ENCODE measurements at places on chromosomes 12 and 14. TPM values are rescaled to one million over a fixed set of nuclear protein-coding genes. Genes with fewer than 3 reads are reported as not detected.

GRCh38 chr12:28930704-28931103, 218.4 kb upstream of the FAR2 start:
- H3K27ac ChIP-seq, result no peak overlapping the region
- no peak for DNase-seq
- H3K36me3 ChIP-seq, result no peaks in the 10 kb centered on the region

- H3K36me3 ChIP-seq, result no peaks in the 10 kb centered on the region
- DNase-seq, result no peak
- H3K4me3 ChIP-seq, result no peak overlapping the region
- H3K27ac ChIP-seq, result no peak overlapping the region
- no peaks in the 10 kb centered on the region for H3K27me3 ChIP-seq
Observed at GRCh38 chr12:13588574-13588973, 392.0 kb downstream of the EMP1 start.

DNA sequence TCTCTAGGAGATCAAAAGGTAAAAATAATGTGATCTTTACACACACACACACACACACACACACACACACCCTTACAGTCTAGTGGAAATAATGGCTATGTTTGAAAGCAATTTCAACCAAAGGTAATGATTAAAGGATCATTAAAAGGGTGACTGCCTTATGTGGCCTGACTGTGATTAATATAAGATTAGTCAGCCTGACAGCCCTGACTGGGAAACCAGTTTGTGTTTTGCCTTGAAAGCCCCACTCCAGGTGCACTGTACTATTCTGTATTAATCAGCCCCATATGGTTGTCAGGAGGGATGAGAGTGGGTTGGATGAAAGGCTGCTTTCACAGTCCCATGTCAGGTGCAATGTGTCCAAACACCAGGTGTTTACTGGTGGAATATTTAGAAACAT, 10.5 kb downstream of the RASSF9 start:
- H3K36me3 ChIP-seq, result no peaks in the 10 kb centered on the region
- H3K27ac ChIP-seq, result no peak overlapping the region
- no peaks in the 10 kb centered on the region for H3K4me1 ChIP-seq

The ADCY4 gene
- 32.0 TPM for total RNA-seq
